ENCODE measurements at places on chromosomes 2 and 18.
A peak's percentile ranks its signal among the peaks of the same experiment; 100 is the strongest.

GRCh38 chr2:21793461-21793860 lies 669.7 kb downstream of the TDRD15 start:
- DNase-seq: no peak

- no peak for DNase-seq
These were observed 192.1 kb downstream of the ARHGAP28 start for GRCh38 chr18:6921571-6921970.

- DNase-seq: no peak
These were observed 177.4 kb upstream of the NABP1 start for GRCh38 chr2:191500566-191500883.

DNA sequence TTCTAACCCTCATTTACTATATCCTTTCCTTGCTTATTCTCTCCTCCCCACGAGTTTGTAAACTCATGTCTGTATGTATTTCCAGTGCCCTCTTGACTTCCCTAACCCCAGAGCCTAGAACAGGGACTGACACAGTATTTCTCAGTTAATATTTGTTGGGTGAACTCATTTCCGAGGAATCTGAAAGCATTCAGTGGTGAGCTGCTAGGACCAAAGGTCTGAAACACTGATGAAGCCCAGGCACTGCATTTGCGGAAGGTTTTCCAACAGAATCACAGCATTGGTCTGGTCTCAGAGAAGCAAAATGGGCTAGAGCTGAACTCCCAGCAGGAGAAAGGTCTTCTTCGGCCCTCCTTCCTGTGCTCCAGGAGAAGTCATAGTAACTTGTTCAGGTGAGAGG lies 56.8 kb downstream of the SOX11 start:
- no peak for DNase-seq

DNA sequence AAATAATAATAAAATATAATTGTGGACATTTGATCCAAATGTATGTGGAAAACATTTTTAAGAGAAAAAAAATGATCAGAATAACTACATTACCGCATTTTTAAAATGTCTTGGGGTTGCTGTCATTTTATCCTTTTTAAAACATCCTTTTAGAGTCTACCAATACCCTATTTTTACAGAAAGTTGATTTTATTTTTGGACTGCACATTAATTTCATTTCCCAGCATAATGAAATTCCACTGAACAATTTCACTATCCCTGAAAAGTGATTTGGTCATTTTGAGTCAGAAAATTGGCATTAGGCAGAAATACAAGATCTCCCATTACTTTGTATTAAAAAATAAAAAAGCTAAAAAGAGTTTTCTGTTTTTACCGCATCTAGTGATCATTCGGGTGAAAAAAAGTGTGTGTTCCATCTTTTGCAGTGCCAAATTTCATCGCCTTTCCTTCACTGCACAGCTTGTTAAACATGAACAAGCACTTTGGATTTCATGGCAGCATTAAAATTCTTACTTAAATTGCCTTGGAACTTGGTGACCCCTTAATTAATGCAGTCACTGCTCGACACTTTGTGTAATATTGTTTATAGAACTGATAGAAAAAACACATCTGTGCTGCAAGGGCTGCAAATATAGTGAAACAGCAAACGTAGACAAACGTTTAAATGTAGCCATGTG lies 611.7 kb downstream of the TSN start:
- DNase-seq: no peak

GRCh38 chr2:112242384-112242783 lies 12.5 kb downstream of the ZC3H8 start:
- DNase-seq: peak; percentile 69

- DNase-seq: no peak
These were observed 561.3 kb upstream of the FSHR start for GRCh38 chr2:49715597-49715996.

DNA sequence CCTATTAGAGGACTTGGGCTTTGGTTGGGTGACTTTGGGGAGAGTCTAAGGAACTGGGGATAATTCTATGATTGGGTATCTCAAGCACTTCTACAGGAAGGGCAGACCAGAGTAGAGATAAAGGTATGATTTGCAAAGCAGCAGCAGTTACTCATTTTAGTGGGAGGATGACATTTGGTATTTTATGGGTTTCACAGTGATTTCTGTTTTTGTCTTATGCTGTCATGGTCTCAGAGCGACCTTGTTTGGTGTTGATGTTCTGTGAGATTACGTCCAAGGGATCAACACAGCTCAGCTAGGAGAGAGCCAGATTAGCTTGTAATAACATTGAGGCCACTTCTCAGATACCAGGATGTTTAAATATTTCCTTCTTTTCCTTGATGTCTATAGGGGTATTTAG lies 18.2 kb downstream of the TTR start:
- no peak for DNase-seq

DNA sequence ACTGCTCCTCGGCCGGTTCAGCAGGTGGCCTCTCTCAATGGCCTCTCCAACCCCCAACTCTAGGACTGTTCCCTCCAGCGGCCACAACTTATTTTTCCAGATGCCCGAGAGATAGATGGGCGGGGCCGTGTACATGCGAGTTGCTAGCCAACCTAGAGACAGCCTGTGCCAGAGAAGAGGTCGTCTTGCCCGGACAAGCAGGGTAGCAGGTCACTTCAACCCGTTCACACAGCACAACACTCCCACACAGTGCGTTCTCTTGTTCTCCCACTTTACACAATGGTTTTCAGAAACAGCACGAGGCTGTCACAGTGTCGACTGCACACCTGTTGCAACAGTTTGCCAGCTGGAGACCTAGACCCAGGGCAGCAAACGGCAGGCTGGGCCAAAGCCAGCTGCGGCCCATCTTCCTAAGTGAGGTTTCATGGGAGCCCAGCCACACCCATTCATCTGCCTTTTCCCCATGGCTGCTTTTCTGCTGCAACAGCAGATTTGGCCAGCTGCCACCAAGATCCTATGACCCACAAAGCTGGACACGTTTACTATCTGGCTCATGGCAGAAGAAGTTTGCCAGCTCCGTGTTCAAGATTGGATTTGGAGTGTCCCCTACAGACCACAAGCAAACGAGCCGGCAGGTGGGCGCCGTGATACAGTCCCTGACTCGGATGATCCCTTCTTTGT lies 7.3 kb upstream of the PRLH start:
- DNase-seq: peak; percentile 92

DNA sequence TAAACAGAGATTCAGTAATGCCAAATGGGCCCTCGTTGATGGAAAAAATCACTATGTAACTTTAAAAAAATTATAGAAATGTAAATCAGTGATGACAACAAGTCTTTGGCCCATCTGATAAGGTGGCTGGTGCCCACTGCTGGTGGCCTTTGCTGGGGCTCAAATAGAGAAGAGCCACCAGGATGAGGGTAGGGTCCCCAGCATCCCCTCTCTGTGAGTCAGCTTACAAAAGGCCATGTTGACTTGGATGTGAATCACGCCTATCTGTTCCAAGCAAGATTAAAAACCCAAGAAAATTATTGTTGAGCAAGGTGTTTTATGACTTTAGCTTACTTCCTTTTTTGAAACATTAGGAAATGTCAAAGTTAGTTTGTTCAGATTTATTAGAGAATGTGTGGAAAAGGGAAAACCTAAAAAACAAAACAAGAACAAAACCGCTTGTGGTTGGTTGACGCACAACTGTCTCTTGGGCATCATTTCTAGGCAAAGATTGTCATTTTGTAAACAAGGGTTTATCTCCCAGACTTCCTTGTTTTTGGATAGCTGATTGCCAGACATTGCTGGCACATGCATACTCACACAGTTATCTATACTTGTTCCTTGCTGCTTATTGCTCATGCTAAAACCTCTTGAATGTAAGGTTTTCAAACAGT lies 53.7 kb upstream of the ZNF396 start:
- no peak for DNase-seq

GRCh38 chr2:70111752-70112591 lies 24.7 kb downstream of the PCBP1 start:
- DNase-seq: peak; percentile 72

DNA sequence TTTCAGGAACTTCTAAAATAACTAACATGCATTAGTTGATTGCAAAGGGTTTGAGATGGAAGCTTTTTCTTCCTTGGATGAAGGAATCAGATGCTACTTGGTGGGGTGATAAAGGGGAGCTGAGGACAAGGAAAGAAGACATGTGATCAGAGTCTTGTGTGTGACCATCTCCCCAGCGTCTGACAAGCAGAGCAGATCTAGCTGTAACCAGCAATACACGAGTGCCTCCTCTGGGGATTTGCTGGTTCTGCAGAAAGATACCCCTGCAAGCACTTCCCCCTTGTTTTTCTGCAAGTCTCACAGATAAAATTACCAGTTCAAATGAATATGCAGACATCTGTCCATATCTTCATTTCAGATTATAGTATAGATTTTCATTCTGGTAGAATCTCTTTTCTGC lies 2.7 kb downstream of the CDH7 start:
- DNase-seq: peak; percentile 81

- DNase-seq: no peak
These were observed 110.7 kb downstream of the TRIM43 start for GRCh38 chr2:95702471-95702870.

DNA sequence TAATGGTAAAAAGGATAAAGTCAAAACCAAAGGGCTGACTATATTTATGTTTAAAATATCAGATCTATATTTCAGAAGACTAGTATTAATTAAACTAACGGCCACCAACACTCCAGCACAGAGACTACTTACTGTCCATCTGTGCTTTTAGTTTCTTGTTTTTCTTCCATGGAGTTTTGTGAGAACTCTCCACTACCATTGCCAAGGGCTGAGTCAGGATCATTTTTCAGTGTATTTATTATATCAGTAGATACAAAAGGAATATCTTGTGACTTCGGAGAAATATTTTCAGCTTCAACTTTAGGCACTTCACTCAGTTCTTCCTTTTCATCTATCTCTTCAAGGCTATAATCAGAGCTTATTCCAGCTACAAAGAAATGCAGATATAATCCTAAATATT lies 79.1 kb upstream of the GRB14 start:
- no peak for DNase-seq

GRCh38 chr18:8031496-8031895 lies 464.4 kb downstream of the PTPRM start:
- no peak for DNase-seq

GRCh38 chr2:96679848-96680247 lies 37.3 kb downstream of the FER1L5 start:
- no peak for DNase-seq

DNA sequence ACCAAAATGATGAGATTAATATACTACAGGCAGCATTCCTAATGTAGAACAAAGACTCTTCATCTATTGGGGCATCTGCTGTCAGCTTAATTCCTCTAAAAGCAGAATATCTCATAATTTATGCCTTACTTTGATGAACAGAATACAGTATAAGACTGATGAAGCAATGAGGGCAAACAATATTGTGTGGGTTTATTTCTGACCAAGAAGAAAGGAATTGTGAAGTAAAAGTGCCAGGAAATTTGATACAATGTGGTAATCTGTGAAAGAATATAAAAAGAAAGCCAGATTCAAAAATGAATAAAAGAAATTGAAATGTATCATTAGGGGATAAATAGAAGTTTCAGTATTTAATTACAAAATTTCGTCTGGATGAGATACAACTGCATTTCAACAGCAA lies 78.8 kb upstream of the TTC21B start:
- DNase-seq: no peak

DNA sequence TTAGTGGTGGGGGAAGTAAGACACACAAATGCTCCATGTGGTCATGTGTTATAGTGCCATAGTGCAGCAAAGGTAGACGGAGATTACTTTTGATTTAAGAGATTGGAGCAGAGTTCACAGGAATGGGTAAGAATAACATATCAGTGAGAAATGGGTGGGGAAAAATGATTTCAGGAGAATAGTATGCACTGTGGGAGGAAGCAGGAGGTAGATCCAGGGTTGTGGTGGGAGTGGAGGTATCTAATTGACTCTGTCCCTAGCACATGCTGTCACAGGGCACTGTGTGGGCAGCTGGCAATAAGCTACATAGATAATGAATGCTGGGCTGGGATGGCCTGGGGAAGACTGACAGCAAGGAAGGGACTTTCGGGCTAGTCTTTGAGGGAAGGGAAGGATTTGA lies 65.3 kb downstream of the STAT1 start:
- no peak for DNase-seq

DNA sequence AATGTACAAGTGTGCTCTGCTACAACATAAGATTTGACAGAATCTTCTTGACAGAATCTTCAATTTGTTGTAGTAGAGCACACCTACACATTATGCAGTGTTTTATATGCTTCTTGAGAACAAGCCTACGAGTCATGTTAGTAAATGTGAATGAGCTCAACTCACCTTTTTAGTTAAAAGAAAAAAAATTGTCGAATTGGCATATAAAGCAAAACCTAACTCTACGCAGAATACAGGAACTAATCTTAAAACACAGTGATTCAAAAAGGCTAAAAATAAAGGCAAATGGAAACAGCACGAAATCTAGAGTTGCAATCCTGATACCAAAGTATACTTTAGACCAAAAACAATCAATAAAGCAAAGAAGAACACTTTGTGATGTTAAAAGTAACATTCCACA lies 87.9 kb downstream of the PIGN start:
- no peak for DNase-seq

DNA sequence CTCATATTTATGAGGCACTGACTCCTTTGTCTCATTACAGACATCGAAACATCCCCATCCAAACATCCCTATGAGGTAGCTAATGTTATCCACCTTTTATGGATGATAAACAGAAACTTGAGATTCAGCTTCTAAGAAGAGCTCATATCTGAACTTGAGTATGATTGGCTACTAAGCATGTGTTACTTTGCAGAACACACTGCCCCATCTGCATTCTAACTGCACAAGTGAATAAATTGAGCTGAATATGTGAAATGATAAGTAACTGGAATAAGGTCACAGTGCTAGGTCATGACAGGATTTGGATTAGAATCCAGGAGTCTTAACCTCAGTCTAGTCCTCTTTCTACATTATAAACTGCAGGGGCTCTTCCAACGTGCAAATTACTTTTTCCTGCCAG lies 172.7 kb downstream of the SETBP1 start:
- DNase-seq: no peak

DNA sequence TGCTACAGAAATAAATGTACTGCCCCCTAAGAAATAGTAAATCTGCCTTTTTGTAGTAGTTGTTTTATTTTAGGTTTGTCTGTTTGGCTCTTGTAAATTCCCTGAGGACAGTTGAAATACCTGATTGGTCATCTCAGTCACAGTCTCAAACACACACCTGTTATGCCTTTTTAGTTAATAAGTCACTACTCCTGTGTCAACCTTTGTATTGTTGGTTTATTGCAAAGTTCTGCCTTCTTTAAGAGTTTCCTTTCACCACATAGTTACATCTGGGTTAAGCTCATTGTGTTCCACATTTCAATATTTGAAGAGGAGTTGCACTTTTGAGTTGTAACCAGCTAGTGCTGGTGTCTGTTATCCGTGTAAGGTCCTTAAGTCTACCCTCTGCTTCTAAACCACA lies 198.7 kb downstream of the CCDC85A start:
- DNase-seq: no peak

All from NCI-H510A treated with DMSO at 0.1 percent for 48 hours (cell line).